Activated T-cell treated with anti-CD3 and anti-CD28 coated beads for 4 hours (primary cell): ENCODE measurements at places on chromosomes 5 and 9.
A peak's percentile ranks its signal among the peaks of the same experiment; 100 is the strongest.

DNA sequence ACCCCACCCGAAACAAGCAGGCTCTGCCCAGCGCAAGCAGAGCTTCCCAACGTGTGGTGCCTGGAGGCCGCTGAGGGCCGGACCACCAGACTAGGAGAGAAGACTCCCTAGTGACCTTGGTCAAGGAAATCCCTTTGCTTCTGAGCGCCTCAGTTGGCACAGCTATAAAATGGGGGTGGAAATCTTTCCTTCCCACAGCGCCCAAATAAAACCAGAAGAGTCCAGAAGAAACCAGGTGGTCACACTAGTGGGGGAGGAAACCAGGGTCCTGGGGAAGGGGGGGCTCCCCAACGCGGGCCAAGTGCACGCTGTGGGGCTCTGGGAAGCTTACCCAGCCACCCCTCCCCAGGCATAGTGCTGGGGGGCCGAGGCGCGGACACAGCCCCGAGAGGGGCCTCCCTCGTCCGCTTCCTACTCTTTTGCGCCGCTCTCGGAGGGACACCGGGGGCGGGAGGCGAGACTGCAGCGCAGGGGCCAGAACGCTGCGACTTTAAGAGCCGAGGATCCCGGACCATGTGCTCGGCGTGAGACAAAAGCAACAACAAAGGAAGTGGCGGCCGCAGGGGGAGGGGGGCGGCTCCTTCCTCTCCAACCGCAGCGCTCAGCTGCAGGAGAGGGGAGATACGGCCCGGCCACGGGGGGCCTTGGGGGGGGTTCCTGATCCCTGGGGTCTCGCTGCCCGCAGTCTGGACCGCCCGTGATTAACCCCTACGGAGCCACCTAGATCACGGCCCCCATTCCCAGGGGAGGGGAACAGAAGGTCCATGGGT lies 885 bp downstream of the RNF44 start:
- peak; percentile 64 for DNase-seq

GRCh38 chr5:172504701-172505402 lies 50.5 kb upstream of the SH3PXD2B start:
- no peak for DNase-seq

DNA sequence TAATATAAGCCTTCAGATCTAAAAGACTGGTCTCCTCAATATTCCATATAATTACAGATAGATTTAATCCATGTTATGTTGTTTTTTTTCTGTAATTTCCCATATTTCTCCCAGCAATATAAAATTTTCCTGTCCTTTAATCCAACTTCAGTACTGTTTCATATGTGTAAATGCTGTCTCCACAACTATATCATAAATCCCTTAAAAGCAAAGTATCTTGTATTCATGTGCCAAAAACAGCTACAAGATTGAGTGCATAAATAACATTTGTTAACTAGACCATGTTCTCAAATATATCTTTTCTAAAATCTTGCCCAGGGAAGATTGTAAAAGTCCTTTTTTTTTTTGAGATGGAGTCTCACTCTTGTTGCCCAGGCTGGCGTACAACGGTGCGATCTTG lies 35.0 kb upstream of the PDCL start:
- no peak for DNase-seq

DNA sequence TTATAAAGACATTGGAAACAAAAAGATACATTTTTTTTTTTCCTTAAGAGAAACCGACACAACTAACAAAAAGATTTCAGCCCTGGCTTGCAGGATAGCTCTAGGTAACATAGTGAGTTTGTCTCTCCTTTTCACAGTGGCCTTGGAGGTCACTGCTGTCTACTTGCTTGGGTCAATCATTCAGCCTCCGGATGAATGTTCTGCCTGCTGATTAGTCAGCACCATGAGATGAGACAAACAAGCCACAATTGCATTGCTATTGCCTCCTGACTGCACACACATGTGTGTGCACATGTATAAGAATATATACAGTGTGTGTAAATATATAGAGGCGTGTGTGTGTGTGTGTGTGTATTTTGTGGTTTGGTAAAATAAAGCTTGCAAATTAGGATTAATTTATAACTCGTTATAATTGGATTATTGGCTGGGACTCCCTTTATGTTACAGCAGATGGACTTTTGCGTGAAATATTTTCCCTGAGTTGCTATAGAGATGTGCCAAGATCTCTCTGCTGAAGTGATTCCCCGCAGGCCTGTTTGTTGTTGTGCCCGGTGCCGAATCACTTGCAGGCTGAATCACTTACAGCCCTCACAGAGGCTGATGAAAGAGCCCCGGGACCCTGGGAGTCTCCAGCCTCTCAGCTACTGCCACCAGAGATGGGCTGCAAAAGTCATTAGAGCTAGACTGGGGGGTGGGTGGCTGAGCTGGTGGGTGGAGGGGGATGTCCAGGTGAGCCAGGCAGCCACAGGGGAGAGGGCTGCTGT lies 161.2 kb downstream of the FGF18 start:
- no peak for DNase-seq

- DNase-seq, result no peak
Observed at GRCh38 chr9:17453751-17454150, 125.1 kb upstream of the SH3GL2 start.

DNA sequence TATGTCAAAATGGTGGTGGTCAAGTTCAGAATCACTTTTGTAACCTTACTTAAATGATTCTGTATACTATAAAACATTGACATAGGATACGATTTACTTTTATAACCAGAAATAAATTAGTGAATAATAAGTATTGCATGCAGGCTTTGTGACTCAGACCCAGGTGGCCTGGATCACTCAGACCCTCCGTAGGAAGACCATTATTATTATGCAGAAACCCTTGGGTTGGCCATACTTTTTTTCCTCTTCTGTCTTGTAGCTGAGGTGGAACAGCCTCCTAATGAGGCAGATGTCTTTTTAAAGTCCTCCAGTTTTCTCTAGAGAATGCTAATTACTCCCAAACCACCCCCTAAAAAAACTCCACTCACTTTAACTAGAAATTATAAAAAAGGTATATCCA lies 121.9 kb downstream of the LPAR1 start:
- DNase-seq, result no peak
